ENCODE measurements at places on chromosomes 3 and 15. TPM values are rescaled to one million over a fixed set of nuclear protein-coding genes. Genes with fewer than 3 reads are reported as not detected.

- no peak for DNase-seq
Measured at GRCh38 chr3:87771337-87772192, 287.2 kb downstream of the CGGBP1 start.

- peak; percentile 81 for DNase-seq
Measured at GRCh38 chr15:75891895-75892294, 11.8 kb upstream of the FBXO22 start.

Gene RHOV
- 3.6 TPM for total RNA-seq

Gene CCR9
- total RNA-seq, result 0.48 TPM

Gene ISG20
- total RNA-seq, result 4.6 TPM

DNA sequence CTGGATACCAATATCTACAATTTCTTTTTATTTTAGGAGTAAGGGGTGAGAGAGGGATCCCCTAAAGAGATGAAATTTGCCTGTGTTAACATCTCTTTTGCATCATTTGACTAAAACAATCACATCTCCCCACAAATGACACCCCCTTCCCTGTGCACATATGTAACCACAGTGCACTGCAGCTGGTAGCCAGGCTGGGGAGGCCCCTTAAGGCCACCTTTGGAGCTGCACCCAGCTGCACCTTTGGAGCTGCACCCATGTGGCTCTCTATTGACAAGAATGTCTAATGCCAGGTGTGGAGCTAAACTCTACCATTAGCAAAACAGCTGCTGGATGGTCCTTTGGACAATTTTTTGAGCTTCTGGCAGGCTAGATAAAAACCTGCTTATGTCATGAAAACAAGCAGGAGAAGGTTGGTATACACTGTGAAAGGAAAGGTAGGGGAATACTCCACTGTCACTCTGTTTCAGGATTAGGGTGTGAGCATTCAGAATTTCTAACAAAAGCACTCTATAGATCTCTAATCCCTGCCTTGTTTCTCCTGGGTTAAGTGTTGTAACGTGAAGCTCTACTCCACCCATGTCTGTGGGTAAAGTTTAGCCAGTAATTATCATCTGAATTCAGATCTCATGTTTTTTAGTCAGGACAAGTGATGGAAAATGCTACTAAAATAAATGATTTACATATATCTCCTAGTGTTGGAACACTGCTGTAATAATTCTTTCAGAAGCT is 52.1 kb downstream of the TFG start:
- no peak for DNase-seq

- DNase-seq, result no peak
Measured at GRCh38 chr15:38671006-38671387, 106.4 kb upstream of the RASGRP1 start.

DNA sequence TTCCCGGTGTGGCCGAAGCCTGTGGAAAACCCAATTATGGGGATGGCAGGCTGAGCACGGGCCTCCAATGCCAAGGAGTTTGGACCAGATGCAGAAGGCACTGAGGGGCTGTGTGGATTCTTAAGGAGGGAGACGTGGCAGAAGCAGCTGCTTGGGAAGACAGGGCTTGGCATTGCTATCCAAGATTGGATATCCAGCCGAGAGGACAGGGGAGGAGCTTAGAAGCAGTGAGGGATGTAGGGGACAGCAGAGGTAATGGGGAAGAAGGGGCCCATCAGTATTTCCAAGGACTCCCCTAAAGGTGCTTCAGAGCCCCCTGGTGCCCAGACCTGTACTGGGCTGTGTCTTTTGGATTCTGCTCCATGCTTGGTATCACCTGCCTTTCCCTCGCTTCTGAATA is 112.8 kb upstream of the TLE3 start:
- no peak for DNase-seq

- no peak for DNase-seq
Measured at GRCh38 chr3:72702390-72702789, 145.9 kb downstream of the SHQ1 start.

GRCh38 chr3:14391033-14391432 is 11.4 kb upstream of the SLC6A6 start:
- no peak for DNase-seq

Gene CCR3
- 41.7 TPM for total RNA-seq

Gene TMEM40
- total RNA-seq, result 4.8 TPM

GRCh38 chr3:99843590-99844258 is 26.1 kb downstream of the CMSS1 start:
- no peak for DNase-seq

- DNase-seq, result no peak
Measured at GRCh38 chr3:61008153-61008997, 242.9 kb downstream of the FHIT start.

Gene KLF15
- total RNA-seq, result 1.7 TPM

DNA sequence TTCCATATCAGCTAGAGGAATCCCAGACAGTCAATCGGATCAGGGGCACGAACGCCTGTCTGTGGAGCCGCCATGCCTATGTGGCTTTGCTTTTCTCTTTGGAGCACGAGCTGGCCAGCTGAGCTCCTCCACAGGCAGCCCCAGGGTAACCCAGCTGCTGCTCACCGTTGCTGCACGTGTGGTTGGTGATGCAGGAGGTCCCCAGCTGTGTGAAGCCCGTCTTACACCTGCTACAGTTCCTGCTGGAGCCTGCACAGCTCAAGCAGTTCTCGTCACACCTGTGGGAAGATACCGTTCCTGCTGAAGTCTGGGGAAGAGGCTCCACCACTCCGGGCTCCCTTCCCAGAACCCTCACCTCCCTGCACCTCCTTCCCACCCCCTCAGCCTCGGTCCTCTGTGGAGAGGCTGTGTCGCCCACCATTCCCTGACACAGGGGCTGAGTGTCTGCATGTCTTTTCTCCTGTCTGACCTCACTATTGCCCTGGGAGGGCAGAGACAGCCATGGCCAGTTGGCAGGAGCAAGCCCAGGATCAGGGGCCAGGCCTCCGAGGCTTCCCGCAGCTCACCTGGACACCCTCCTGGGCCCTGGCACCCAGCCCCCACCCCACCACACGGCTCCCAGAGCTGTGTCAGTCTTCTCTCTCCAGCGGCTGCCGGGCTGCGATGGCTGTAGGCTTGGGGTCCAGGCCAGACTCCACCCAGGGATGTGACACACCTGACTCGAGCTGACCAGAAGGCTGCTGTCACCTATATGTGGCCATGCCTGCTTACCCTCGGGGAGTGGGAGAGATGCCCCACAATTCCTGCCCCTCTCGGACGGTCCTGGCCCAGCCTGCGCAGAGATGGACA is 12.2 kb upstream of the SNRPA1 start:
- no peak for DNase-seq

GRCh38 chr3:103653996-103654395 is 1219.2 kb downstream of the ZPLD1 start:
- no peak for DNase-seq

- DNase-seq, result no peak
Measured at GRCh38 chr3:127802606-127803005, 19.7 kb downstream of the MGLL start.

Gene C3orf22
- 1.7 TPM for total RNA-seq

DNA sequence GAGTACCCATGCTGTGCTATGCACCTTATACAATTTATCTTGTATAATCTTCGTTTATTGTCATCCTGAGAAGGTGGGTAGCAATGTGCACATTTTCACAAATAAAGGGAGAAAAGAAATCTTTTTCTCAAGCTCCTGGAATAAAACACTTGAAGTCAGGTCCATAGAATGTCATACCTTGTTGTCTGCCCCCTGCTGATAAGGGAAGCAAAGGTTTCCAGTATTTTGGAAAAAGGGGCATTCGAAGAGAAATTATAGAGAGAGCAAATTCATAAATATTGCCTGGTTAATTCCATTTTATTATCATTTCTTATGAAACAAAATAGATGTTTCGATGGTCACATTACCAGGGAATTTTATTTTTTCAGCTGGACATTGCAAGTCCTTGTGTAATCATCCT is 277.8 kb downstream of the RAP2B start:
- no peak for DNase-seq

DNA sequence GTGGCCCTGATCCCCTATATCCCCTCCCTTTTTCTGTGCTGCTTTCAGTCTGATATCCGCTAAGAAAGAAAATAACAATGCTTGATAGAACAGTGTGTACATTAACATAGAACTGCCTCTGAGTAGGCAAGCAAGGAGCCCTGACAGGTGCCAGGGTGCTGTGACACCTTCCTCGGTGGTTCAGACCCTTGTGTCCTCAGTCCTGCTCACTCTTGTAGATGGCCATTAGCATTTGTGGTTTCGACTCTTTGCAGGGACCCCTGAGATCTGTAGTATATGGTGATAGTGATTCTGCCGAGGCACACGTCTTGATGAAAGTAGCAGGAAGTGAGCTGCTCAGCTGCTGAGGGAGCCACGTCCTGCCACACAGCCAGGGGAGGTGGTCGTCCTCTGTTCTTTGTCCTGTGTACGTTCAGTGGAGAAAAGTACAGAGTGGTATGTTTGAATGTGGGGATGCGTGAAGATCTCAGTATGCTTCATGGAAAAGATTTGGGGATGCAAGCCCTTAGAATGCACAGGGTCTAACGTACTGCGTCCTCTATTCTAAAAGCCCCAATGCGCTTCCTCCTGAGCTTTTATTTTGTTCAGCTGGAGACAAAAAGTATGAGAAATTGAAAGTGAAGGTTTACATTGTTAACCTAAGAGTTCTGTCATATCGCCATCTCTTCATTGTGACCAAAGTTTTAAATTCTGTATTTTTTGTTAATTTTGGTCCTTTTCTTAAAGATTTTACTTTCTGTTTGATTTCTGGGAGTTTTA is 35.4 kb downstream of the PXYLP1 start:
- DNase-seq, result no peak

GRCh38 chr15:48478581-48478980 is 147.4 kb downstream of the DUT start:
- DNase-seq, result no peak

- no peak for DNase-seq
Measured at GRCh38 chr15:80773122-80773551, 6.0 kb upstream of the CEMIP start.

DNA sequence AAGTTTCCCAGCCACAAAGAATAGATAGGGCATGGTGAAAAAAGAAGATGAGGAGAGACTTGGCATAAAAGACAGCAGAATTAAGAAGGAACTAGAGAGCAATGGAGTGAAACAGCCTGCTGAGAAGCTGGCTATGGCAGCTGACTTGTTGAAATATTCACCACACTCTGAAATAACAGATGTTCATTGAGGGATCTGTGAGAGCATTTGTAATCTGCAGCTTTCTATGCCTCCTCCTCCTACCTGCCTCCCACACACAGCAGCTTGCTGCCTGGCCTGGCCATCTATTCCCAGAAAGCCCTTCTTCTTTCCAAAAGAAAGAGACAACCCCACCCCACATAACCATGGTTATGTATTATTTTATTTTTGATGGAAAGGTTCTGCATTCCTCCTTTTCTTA is 303.9 kb downstream of the GAP43 start:
- no peak for DNase-seq

Gene CD96
- total RNA-seq, result 1.4 TPM

Gene SLC51A
- 7.9 TPM for total RNA-seq

Gene HRH1
- total RNA-seq, result 15.2 TPM

Gene TNFSF10
- total RNA-seq, result 6.3 TPM

- DNase-seq, result no peak
Measured at GRCh38 chr3:31014317-31015040, 120.0 kb upstream of the GADL1 start.

All from umbilical cord (tissue), 2 donors.